ENCODE measurements at places on chromosomes 12 and 14. TPM values are rescaled to one million over a fixed set of nuclear protein-coding genes. Genes with fewer than 3 reads are reported as not detected.

The TAPBPL gene
- 11.6 TPM for total RNA-seq

The C14orf93 gene
- 8.4 TPM for total RNA-seq

The RFLNA gene
- 0.39 TPM for total RNA-seq

The OR4K13 gene
- not detected for total RNA-seq

The MORN3 gene
- total RNA-seq = not detected

The SERPINA3 gene
- 230 TPM for total RNA-seq

The ZDHHC22 gene
- not detected for total RNA-seq

The NGB gene
- 1.2 TPM for total RNA-seq

The TAS2R50 gene
- total RNA-seq = not detected

The AQP6 gene
- total RNA-seq = not detected

The P2RX7 gene
- 3.1 TPM for total RNA-seq

The SSTR1 gene
- total RNA-seq = 1.2 TPM

The TMEM119 gene
- 4.6 TPM for total RNA-seq

The SLC6A12 gene
- total RNA-seq = not detected

The KLRC4 gene
- not detected for total RNA-seq
